ENCODE measurements at places on chromosomes 6 and 20.

DNA sequence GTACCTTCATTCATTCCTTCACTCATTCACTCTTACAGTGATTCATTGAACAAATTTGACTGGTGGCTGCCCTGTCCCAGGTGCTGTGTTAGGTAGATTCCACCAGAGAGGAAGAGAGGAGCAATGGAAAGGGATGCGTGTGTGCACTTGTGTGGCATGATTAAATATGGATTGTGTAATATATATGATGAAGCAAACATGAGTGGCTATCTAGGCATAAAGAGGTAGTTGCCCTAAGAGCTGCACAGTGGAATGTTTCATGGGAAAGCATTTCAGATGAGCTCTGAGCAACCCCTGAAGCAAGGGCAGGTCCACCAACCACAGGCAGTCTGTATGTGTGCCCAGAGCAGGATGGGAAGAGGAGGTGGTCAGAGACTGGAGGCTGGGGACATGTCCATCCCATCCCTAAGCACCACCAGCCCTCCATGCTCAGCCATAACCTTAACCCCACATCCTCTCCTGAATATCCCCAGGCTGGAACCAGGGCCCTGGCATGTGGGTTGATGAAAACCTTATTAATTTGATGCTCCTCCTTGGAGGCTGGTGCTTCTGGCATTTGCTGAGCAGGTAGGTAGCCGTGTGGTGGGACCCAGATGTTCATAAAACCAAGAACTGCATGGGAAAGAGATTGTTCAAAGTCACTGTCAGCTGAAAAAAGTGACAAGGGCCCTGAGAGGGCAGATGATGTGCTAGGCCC is 226.2 kb downstream of the SYNDIG1 start:
- DNase-seq, result no peak

- DNase-seq, result no peak
These were observed 9.0 kb upstream of the LCA5 start for GRCh38 chr6:79546186-79546585.

- peak; percentile 44 for DNase-seq
These were observed 123.3 kb upstream of the COL21A1 start for GRCh38 chr6:56370561-56371211.

- no peak for DNase-seq
These were observed 70.9 kb downstream of the HFE start for GRCh38 chr6:26158076-26158580.

Measured in NCI-H1092 (cell line).